NCI-H1417 treated with DMSO at 0.1 percent for 48 hours (cell line): ENCODE measurements at places on chromosomes 6 and 20.

DNA sequence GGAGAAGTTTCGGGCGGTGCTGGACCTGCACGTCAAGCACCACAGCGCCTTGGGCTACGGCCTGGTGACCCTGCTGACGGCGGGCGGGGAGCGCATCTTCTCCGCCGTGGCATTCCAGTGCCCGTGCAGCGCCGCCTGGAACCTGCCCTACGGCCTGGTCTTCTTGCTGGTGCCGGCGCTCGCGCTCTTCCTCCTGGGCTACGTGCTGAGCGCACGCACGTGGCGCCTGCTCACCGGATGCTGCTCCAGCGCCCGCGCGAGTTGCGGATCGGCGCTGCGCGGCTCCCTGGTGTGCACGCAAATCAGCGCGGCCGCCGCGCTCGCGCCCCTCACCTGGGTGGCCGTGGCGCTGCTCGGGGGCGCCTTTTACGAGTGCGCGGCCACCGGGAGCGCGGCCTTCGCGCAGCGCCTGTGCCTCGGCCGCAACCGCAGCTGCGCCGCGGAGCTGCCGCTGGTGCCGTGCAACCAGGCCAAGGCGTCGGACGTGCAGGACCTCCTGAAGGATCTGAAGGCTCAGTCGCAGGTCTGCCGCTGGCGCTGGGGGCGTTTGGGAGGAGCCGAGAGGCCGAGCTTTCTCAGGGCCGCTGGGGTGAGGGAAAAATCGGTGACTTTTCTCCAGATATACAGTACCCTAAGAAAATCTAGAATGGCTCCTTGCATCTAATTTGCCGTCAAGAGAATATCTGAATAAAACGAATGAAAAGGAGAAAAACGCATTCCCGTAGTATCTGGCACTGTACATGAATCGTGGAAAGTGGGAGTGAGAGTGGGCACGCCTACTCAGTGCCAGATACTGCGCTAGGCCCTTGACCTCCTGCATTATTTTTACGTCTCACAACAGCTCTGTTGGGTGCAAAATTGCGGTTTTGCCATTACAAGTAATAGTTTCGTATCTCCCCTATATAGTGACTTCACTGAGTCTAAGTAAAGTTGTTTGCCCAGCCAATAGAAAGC, 1.0 kb downstream of the CALHM6 start:
- DNase-seq = no peak

DNA sequence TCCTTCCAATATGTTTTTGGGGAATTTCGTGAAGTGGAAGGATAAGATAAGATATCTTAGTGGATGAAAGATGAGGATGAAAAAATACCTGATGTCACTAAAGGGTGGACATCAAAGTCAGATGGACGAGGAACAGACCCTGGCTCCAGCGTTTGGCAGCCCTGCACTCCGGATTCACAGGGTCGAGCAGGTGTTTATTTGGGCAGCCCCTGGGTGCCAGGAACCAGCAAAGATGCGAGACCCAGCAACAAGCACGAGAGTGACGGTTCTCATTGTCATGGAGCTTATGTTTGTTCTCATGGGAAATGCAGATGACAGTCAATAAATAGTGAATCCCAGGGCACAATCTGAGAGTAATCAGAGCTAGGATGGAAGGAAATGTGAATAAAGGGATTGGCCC, 131.1 kb downstream of the PHACTR3 start:
- DNase-seq = no peak

- no peak for DNase-seq
Observed at GRCh38 chr6:79269877-79270276, 35.4 kb upstream of the HMGN3 start.

DNA sequence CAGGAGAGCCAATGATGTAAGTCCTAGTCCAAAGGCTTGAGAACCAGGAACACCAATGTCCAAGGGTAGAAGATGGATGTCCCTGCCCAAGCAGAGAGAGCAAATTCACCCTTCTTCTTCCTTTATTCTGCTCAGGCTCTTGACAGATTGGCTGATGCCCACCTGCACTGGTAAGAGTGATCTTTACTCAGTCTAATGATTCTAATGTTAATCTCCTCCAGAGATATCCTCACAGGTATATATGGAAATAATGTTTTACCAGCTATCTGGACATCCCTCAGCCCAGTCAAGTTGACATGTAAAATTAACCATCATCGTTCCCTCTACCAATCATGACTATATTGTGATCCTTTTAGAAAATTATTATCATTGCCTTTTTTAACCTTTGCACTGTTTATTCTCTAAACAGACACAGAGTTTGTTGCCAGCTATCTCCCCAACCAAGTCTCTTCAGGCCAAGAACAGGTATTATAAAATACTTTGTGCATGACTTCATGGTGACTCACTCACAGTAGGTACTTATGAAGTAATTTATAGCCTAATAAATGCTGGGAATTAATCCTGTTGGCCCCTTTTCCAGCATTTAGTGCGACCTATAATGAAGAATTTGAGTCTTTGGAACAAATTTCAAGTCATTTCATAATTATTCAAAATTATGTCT, 26.2 kb upstream of the TSHZ2 start:
- DNase-seq = no peak

GRCh38 chr6:25222006-25222678, 57.0 kb upstream of the CARMIL1 start:
- DNase-seq = no peak

- no peak for DNase-seq
Observed at GRCh38 chr6:137286916-137287315, 67.7 kb upstream of the IFNGR1 start.

GRCh38 chr20:51688600-51689244, 79.5 kb downstream of the ATP9A start:
- no peak for DNase-seq

DNA sequence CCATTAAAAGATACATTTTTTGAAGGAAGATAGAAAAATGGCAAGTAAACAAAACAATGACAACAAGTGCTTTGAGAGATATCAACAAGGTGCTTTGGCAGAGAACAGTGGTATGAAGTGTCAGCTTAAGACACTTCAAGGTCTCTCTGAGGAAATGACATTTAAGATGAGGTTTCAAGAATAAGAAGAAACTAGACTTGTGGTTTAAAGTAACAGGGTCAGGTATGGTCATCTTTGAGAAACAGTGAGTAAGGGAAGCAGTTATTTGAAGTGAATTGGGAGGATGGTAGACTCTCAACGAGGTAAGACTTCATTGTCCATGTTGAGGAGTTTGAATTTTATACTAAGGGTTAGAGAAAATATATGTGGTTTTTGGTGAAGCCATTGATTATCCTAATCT, 77.8 kb downstream of the SYCP2L start:
- no peak for DNase-seq

DNA sequence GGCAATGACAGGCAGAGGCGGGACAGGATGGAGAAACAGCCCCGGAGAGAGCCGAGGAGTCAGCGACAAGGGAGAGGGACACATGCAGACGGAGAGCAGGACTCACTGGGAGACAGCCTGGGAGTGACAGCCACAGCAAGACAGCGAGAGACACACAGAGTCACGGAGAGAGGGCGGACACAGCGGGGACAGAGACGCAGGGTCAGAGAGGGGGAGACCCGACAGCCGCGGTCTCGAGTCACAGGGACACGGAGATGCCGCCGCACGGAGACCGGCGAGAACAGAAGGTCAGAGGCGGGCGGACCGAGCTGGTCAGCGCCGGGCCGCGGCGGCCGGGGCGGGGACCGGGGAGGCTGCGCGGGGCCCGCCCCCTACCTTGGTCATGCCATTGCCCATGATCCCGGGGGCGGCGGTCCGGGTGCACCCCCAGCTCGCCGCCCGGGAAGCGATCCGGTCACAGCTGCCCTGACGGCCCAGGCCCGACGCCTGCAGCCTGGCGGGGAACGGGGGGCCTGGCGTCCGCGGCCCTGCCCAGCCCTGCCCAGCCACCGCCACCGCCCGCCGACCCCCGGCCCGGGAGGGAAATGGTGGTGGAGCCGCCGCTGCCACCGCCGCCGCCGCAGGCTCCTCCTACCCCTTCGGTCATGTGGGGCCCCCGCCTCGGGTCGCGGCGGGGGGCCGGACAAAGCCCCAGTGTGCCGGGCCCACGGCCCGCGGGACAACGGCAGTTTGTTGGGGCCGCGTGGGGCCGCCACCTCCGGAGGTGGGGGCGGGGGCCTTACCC, at the start of the genes DUSP15 and TTLL9:
Gene DUSP15, minus strand, starts transcription at position 586 of the 784 bp plus-strand sequence. Its CDS starts 190 bp downstream, at position 396.
Gene TTLL9, plus strand, starts transcription at position 693 of the 784 bp plus-strand sequence. CDS start 493 bp downstream, outside the sequence.
- DNase-seq = no peak

GRCh38 chr6:26473429-26473757, 15.6 kb downstream of the BTN2A1 start:
- no peak for DNase-seq

DNA sequence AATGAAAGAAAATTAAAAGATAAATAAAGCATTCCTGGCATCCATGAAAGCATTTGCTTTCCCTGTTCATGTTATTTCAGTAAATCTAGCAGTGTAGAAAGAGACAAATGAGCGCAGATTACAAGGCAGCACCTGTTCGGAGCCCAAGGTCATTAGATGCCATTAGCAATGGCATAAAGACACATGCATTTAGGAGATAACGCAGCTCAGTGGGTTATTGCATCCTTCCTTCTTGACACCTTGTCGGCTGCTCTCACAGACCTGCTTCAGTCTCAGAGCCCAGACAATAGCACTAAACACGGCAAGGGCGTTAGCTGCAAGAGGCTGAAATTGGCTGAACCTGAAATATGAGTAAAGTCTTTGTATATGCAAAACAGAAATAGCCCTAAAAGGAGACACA, 140.3 kb downstream of the ATXN1 start:
- DNase-seq = no peak

DNA sequence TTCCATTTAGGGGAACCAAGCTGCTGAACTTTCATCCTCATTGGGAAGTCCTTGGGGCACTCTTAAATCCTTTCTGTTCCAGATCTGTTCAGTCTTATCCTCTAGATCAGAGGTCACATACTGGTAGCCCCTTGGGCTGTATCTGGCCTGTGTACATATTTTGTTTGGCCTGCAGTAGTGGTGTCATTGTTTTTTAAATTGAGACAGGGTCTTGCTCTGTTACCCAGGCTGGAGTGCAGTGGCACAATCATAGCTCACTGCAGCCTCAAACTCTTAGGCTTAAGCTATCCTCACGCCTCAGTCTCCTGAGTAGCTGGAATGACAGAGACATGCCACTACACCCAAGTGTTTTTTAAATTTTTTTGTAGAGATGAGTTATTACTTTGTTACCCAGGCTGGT, 14.8 kb downstream of the RALY start:
- no peak for DNase-seq
